IPS-NIHi11 (cell line): ENCODE measurements at places on chromosomes 11 and 22.

DNA sequence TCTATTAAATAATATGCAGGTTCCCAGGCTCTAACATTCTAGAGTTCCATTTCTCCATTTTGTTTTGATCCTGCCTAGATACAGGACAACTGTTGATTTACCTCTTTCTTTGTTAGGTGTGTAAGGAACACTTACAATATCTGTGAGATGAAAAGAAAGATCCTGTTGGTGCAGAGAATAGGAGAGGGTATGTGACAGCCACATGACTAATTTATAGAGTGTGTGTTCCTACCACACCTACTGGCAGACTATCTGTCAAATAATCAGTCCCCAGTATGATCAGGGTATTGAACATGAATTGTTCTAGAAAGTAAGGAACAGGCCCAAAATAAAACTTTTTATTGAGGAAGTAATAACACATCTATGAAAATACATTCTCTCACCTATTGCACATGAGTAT, 10.2 kb downstream of the MMP10 start:
- DNase-seq, result no peak

GRCh38 chr11:123103326-123103980, 41.5 kb upstream of the HSPA8 start:
- peak; percentile 37 for DNase-seq

DNA sequence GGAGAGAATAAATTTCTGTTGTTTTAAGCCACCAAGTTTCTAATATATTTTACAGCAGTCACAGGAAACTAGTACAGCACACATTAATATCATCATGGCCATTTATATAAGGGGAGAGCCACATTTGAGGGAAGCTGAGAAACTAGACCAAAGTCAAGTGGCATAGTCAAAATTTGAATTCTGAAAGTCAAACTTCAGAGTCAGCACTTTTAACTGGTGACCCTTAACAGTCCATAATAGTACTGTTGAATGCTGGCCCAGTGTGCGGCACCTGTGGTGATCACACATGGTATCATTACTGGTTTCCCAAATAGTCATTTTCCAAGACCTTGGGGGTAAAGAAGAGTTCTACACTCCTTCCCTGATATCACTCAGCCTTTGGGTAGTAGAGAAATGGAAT, 44.3 kb upstream of the PAX6 start:
- no peak for DNase-seq

- DNase-seq, result no peak
Observed at GRCh38 chr11:6191742-6192141, 7.3 kb upstream of the OR52W1 start.

- DNase-seq, result no peak
Observed at GRCh38 chr22:35559354-35560005, 18.8 kb downstream of the RASD2 start.

- DNase-seq, result no peak
Observed at GRCh38 chr22:20503816-20504215, 3.6 kb upstream of the MED15 start.

DNA sequence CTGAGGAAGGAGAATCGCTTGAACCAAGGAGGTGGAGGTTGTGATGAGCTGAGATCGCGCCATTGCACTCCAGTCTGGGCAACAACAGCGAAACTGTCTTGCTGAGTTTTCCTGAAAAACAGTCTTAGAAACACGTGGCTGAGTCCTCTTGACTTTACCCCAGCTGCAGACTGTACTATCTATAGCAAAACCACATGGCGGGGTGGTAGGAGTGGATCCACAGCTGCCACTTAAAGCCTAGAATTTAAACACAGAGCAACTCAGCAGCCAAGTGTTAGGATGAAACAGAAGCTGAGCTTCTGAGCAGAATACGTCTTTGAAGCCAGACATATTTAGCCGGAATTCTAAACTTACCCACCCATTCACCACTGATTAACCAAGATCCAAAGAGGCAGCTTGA, 14.1 kb downstream of the PATZ1 start:
- no peak for DNase-seq

DNA sequence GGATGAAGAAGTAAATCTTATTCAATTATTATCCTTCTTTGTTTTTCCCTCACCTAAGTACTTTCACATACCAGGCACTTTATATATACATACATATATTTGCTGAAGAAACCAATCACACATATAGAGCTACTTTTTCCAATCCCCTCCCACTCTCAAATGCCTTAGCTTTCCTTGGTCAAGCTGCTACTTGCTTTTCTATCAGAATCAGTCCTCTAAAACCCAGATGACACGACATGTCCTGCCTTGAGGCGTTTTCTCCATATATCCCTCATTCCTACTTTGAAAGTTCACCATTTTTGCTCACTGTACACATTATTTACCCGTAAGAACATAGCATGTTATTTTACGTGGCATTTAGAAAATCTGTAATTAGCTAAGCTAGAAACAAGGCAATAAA, 5.4 kb downstream of the RAB38 start:
- no peak for DNase-seq

DNA sequence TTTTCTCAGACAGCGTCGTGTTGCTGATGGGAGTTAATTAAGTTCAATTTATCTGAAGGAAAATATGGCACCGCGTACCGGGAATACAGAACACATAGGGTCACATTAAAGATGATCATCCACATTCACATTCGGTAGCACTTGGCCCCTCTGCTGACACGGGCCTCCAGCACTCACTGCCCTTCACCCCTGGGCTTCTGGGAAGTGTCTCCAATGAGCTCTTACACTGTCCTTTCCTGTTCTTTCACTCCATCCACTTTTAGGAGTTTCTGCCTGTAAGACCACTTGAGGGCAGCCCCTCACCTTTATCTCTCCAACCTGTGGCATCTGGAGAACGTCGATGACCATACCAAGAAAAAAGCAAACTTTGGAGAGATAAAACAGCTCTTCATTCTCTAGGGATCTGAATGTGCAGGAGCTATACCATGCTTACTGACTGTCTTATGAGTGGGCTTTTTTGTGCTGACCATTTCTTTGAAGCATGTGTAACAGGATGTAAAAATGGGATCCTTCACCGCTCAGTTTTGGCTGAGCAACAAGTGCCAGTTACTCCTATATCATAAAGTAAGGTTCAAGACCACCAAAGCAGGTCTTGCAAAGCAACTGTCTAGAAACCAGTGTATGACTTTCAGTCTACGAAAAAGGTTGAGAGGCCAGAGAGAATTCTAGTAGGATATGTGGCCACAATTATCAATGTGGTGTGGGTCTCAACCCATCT, 1.1 kb upstream of the SERGEF start:
- DNase-seq, result peak; percentile 8

GRCh38 chr11:32838505-32839274, 9.0 kb downstream of the PRRG4 start:
- DNase-seq, result no peak

DNA sequence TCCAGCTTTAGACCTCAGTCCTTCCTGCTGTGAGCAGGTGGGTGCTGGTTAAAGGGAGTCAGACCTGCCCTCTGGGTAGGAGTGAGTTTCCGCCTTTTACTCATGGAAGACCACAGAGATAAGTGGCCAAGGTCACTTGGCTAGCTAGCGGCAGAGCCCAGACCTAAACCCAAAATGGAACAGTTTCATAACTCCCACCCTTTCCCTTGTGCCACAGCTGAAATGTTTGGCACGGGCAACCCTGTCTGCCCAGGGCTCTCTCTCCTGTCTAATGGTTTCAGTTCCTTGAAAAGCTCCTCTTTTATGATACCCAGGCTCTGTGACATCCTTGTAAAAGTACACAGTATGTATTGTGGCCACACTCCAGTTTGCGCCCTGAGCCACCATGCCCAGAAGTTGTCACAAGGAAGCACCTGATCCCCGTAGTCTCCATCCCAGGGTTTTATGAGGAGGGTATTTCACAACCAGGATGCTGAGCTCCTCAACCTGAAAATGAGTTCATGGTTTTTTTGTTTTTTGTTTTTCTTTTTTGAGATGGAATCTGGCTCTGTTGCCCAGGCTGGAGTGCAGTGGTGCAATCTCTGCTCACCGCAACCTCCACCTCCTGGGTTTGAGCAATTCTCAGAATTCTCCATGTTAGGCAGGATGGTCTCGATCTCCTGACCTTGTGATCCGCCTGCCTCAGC, 5.1 kb downstream of the MB start:
- DNase-seq, result no peak

DNA sequence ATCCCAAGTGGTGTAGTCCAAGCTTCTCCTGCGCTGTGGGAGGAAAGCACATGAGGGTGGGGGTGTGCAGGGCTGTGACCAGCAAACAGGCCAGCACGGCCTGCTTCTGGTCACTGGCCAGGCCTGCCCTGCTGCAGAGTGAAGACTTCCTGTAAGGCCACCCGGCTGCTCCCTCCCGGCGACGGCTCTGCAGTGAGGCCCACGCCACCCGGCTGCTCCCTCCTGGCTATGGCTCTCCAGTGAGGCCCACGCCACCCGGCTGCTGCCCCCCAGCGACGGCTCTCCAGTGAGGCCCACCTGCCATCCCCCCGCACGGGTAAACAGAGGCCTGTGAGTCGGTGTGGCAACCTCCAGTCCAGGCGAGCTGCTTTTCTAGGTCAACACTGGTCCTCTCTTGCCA, 31.4 kb upstream of the BRSK2 start:
- peak; percentile 26 for DNase-seq

DNA sequence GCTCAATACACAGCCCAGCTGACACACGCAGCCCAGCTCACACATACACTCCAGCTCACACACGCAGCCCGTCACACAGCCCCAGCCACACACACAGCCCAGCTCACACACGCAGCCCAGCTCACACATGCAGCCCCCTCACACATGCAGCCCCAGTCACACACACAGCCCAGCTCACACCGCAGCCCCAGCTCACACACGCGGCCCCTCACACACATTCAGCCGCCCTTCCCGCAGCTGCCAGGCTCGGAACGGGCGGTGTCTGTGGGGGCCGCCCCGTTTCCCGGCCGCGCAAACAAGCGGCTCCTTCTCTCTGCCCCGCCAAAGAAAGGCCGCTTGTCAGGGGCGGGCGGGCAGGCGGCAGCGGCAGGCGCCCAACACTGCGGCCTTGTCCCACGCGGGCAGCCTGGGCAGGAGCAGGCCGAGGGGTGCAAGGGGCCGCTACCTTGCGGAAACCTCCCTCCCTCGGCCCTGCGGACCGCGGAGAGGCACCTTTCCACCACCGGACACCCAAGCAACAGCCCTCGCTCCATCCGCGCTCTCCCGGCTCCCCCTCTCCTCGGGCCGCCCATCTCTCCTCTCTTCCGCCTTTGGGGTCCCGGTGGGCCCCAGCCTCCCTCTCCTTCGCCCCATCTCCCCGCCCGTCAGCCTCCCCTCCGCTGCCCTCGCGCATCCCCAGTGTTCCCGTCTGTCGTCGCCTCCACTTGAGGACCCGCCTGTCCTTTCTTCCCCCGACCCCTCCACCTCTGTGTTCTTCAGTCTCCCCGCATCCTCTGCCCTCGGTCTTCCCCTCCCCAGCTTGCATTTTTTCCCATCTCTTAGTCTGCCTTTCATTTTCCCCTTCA, 2.2 kb downstream of the PHLDB1 start:
- no peak for DNase-seq

DNA sequence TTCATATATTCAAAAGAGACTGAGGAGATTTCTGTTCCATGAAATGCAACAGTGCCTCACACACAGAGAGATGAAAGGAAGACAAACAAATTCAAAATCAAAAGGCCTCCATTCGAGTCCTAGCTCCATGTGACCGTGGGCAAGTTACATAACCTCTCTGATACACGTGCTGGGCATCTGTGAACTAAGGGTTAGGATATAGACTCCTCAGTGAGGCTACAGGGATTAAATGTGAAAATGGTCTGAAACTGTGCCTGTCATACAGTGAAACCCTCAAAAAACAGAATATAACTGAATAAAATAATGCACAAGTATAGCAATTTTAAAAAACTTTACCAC, 111.8 kb upstream of the MTMR2 start:
- no peak for DNase-seq

DNA sequence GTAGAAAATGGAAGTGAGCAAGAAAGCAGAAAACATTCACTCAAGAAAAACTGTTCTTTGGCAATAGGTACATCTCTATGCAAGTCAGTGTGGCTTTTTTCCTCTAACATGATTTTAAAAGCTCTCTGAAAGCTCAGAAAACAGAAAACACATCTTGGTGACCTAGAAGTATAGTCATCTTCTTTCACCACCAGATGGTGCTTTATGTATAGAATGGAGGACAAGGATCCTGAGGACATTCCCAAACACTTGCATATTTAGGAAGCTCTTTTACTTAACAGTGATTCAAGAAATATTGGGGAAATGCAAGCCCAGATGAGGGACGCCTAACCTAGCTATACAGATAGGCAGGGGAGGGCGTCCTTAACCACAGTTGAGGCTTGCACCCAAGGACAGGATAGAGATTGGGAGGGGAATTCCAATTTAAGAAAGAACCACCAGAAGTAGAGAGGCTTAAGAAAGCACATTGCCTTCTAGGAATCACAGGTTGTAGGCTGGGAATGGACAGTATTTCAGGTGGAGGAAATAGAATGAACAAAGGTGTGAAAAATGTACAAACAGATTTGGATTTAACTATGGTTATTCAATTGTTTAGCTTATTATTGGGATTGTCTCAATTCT, 13.8 kb upstream of the CCDC81 start:
- DNase-seq, result peak; percentile 26

DNA sequence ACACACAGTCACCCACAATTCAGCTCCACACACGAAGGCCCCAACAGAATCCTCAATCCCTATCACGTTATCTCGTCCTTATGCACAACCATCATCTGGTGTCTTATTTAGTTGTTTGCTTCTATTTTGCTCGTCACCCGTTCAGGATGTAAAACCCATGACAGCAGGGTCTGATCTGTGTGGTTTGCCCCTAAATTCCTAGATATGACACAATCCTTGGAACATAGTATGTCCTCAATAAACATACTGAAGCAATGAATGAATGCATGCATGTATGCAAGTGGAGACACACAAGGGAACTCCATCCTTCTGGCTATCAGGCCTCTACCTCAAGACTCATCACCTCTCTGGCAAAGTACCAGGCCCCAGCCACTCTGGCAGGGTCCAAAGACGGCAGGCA, 20.2 kb downstream of the STARD10 start:
- DNase-seq, result no peak

GRCh38 chr11:61782841-61783240, 9.6 kb downstream of the TMEM258 start:
- DNase-seq, result no peak

DNA sequence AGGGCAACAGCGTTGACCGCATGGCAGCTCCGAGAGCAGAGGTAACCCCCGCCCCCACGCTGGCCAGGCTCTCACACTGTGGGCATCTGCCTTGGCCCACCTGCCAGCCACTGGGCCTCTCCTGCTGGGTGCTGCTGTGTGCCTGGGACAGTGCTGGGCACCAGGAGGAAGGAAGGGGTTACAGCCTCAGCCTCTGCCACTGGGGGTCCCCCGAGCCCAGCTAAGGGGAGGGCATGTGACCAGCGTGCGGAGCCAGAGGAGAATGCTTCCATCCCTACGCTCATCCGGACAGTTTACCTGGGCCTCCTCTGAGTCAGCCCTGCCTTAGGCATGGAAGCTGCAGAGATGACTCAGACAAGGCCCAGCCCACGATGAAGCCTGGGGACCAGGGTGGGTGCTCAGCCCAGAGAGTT, 10.9 kb downstream of the NCF4 start:
- DNase-seq, result peak; percentile 70

DNA sequence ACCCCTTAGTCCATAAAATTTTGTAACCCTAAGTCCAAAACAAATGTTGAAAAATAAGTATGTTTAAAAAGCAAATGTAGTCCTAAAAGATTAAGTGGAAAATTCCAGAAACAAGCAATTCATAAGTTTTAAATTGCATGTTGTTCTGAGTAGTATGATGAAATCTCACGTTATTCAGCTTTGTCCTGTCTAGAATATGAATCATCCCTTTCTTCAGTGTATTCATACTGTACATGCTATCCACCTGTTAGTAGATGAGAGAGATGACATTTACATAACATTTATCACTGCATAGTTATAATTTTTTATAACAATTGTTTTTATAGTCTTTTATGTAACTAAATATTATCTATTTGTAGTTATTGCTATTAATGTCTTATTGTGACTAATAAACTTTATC, 622.3 kb upstream of the CHORDC1 start:
- DNase-seq, result no peak
